DMS79 treated with DMSO at 0.1 percent for 48 hours (cell line): ENCODE measurements at places on chromosomes 12 and 14.

GRCh38 chr12:24421759-24422158 is 472.3 kb upstream of the SOX5 start:
- no peak for DNase-seq

DNA sequence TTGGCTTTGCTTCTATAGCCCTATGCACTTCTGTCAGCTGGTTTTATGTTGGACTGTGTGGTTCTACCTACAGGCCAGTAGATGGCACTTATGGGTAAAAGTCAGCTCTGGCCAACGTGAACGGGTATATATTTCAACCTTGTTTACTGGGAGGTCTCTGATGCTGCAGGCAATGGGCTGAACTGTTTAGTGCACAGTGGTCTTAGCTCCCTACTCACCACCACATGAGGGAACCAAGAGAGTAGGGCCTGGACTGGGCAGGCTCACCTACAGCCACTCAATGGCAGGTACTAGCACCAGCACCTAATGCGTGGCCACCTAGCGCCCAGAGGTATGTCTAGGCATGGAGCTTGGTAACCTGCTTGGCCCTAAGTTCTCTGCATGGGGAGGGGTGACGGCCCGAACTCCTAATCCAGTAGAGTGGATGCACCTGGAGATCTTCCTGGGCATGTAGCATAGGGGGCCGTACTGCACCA is 481.8 kb downstream of the TMEM117 start:
- DNase-seq, result peak; percentile 0

- DNase-seq, result no peak
Observed at GRCh38 chr12:56334490-56334793, 642 bp upstream of the PAN2 start.

- no peak for DNase-seq
Observed at GRCh38 chr12:105946493-105946901, 192.3 kb downstream of the NUAK1 start.

DNA sequence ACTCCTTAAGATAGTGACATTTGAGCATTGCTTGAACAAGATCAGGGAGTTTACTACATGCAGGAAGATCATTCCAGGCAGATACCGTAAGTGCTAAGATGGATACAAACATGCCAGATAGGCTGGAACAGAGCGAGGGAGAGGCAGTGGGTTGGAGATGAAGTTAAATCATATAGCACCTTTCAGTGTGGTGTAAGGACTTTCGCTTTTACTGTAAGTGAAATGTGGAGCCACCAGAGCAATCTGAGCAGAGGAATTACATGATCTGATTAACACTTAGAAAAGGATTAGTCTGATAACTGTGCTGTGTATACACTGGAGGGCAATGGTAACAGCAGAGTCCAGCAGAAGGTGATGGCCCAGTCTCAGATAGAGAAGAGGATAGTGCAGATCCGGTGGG is 163.0 kb upstream of the SSTR1 start:
- DNase-seq, result no peak

DNA sequence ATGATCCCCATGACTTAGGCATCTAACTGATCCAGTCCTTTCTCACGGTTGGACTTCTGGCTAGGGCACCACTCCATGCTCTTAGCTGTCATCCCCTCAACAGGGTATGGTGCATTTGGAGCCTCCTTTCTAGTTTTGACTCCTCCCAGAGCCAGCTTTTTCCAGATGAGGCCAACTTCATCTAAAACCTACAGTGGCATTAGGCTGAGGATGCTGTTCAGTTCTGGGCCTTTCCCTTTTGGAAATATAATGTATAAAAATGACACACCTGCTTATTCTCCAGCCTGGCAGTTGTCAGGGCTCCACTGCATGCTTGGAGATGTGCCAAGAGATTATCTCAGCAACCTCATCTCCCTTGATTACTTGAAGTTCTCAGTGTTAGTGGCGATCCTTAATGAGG is 239.7 kb downstream of the EMP1 start:
- DNase-seq, result peak; percentile 33

GRCh38 chr12:121799156-121799841 is 4.5 kb upstream of the SETD1B start:
- peak; percentile 84 for DNase-seq

DNA sequence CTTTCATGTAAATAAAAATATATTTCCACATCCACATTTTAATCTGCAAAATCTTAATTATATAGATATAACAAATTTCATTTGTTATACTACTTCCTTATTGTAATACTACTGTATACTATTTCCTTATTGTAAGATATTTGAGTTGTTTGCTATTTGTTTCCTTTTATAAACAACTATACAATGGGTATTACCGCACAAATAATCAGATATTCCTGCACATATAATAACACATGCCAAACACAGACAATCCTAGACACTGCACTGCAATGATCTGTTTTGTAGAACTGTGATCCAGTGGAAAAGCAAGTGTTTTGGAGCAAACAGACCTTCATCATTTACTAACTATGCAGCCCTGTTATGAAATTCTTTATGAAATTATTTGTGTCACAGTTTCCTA is 30.5 kb downstream of the PRKD1 start:
- DNase-seq, result no peak

DNA sequence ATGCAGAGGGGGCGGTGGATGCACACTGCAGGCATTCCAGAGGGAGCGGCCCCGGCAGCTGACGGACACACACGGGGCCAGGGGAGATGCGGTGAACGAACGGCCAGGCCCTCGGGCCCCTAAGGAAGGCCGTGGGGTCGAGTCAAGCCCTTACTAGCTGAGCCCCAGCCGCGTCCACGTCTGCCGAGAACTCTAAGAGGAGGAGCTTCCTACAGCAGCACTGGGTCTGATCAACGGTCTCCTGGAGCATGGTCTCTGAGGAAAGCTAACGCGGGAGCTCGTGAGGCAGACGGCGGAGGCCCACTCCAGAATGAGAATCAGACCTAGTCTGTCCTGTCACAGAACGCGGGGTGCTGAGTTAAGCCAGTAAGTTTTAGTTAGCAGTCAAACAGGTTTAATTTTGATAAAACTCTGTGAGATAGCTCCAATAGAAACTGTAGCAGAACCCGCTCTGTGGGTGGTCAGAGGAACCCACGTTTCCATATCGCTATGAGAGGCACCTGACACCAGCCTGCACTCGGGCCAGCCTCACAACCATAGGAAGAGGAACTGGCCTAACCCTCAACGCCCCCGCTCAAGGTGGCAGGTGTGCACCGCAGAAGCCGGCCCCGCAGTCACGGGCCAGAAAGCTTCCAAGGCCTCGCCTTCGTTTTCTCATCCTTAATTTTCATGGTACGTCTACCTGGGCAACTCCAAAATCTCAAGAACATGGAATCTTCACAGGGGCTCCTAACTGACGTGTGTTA is 55.5 kb downstream of the CDC42BPB start:
- no peak for DNase-seq

GRCh38 chr14:20417250-20418186 is 4.2 kb upstream of the TEP1 start:
- DNase-seq, result peak; percentile 94

DNA sequence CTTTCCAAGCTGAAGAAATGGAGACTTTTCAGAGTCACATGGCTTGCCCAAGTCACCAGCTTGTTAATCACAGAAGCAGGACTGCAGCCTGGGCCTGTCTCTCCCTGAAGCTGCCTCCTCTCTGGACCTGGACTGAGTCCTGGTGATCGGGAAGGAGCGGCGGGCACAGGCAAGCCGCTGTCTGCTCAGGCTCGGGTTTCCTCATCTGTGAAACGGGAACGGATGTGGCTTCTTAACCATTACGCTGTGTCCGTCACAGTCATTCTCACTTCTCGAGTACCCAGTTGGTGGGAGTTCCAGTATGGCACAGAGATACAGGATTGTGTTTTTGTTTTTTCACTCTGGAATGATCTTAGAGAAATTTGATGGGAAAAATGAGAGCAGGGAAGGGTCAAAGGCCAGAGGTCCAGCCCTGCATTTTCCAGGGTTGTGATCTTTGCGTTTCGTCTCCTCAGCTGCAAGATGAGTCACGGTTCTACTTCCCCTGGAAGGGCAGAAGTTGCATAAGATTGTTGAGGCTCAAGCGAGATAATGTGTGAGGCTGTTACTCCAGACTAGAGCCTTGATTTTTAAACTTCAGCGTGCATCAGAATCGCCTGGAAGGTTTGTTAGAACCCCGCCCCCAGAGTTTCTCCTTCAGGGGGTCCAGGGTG is 7.6 kb upstream of the LRTM2 start:
- no peak for DNase-seq

DNA sequence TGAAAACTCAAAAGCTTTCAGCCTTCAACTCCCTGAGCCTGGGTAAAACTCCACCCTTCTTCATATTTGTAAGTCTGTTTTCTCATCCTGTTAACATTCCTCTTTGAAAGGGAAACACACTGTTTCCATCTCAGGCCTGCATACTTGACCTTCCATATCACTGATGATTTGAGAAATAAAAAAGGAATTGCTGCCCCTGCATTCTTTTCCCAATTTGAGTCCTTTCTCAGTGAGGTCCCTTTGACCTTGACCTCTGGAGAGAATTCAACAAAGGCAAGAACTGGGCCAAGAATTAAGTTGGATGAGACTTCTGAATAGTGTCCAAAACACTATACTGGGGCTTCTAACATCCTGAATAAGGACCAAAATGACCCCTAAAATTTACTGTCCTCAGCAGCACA is 108.0 kb downstream of the AEBP2 start:
- no peak for DNase-seq

DNA sequence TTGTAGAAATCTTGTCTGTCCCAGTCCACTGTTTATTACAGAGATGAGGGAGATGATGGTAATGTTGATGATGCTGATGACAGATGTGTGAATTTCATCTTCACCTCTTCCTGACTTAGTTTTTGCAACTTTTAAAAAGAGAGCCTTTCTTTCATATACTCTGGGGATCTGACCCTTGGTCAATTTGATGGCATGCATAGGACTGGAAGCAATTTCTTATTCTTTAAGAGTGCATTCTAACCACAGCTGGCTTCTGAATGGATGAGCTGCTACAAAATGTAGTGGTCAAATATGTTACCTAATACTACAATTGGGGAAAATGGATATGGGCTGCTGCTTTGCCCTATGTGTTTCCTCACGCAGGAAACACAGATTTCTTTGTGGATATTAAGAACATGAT is 80.8 kb downstream of the MYRFL start:
- no peak for DNase-seq

GRCh38 chr12:124428136-124428791 is 133.4 kb downstream of the RFLNA start:
- no peak for DNase-seq

DNA sequence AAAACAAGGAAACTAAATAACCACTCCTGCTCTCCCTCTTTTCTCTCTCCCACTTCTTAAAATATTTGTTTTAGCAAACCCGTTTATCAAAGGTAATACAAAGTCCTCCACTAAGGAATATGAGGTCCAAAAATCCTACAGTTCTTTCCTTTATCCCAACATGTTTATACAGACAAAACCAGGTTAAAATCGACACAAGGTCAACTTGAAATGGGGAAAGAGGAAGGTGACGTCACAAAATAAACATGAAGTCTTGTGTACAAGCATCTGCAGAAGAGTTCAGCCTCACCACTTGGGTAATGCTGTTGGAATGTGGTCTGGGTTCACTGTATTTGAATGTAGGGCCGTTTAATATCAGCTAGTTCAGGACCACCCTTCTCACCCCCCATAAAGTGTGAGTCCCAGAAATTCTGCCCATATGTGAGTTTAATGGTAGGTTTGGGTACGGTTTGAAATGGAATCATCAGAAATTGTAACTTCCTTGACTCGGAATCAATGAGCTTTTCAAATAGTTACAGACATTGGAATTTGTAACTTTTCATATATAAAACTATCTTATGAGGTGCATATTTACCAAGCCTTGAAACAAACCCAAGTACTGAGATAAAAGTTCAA is 120.0 kb upstream of the SLC38A2 start:
- DNase-seq, result no peak

DNA sequence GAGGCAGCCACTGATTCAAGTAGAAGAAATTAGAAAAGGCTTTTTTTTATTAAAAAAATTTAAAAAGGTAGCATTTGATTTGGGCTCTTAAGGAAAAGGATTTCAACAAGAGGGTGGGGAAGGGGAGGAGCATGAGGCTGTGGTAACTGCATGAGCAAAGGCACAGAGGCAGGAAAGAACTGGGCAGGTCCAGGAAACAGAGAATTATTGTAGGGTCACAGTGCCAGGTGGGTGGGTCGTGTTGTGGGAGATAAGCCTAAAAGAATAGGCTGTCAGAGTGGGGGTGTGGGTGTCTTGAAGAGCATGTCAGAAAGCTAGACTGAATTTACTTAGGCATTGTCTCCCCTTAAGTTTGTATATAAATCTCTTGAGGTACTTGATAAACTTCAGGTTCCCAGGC is 7.8 kb downstream of the LIMA1 start:
- DNase-seq, result no peak

GRCh38 chr12:96054244-96054610 is 18.8 kb upstream of the LTA4H start:
- DNase-seq, result no peak

GRCh38 chr12:105220150-105220928 is 15.6 kb downstream of the APPL2 start:
- DNase-seq, result peak; percentile 31

DNA sequence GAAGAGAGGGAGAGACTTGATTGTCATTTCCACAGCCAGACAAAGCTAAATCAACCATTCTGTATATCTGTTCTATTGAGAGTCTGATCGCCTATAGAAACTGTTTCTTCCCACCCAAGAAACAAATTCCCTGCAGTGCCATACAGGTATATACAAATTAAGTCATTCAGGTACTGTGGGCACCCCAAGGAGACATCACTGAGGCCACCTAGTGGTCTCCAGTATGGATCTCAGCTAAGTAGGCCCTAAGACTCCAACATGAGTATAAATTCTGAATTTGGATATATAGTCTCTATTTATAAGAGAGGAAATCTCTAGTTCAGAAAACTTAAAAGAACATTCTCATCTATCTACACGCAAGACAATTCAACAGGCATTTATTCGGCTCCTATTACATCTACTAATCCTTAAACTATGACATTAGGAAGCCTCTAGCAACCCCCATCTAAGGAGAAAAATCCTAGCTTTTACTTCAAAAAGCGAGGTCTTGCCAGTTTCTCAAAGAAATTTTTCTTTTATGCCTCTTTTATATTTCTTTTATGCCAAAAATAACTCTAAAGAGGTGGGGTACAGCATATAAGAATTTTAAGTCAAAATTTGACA is 62.6 kb downstream of the DCAF5 start:
- peak; percentile 48 for DNase-seq

GRCh38 chr12:107228076-107228475 is 134.7 kb upstream of the CRY1 start:
- no peak for DNase-seq

DNA sequence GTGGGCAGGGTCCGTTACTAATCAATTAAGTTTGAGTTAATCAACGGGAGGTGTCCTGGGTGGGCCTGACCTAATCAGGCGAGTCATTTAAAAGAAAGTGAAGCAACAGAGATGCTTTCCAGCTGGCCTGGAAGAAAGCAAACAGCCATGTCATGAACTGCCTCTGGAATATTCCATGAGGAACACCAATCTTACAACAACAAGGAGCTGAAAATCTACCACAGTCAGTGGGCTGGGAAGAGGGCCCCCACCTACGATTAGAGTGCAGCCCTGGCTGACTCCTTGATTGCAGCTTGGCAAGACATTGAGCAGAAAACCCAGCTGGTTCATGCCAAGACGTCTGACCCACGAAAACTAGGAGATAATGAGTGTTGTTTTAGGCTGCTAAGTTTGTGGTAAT is 56.2 kb downstream of the SSPN start:
- DNase-seq, result no peak
